ENCODE measurements at places on chromosomes 16 and 17.

GRCh38 chr17:66381701-66382362 is 79.4 kb downstream of the PRKCA start:
- no peak for DNase-seq

GRCh38 chr17:41444640-41445039 is 3.9 kb upstream of the KRT38 start:
- DNase-seq = no peak

GRCh38 chr16:76292218-76292617 is 15.0 kb downstream of the CNTNAP4 start:
- DNase-seq = peak; percentile 98

GRCh38 chr16:58906981-58907715 is 173.0 kb upstream of the GOT2 start:
- no peak for DNase-seq

- DNase-seq = peak; percentile 19
Measured at GRCh38 chr16:84844559-84845495, 25.0 kb downstream of the CRISPLD2 start.

- DNase-seq = no peak
Measured at GRCh38 chr17:273981-274832, 78.4 kb downstream of the RPH3AL start.

- no peak for DNase-seq
Measured at GRCh38 chr17:35942588-35943186, 826 bp downstream of the LYZL6 start.

- DNase-seq = no peak
Measured at GRCh38 chr16:63737633-63738032, 1384.2 kb downstream of the CDH11 start.

DNA sequence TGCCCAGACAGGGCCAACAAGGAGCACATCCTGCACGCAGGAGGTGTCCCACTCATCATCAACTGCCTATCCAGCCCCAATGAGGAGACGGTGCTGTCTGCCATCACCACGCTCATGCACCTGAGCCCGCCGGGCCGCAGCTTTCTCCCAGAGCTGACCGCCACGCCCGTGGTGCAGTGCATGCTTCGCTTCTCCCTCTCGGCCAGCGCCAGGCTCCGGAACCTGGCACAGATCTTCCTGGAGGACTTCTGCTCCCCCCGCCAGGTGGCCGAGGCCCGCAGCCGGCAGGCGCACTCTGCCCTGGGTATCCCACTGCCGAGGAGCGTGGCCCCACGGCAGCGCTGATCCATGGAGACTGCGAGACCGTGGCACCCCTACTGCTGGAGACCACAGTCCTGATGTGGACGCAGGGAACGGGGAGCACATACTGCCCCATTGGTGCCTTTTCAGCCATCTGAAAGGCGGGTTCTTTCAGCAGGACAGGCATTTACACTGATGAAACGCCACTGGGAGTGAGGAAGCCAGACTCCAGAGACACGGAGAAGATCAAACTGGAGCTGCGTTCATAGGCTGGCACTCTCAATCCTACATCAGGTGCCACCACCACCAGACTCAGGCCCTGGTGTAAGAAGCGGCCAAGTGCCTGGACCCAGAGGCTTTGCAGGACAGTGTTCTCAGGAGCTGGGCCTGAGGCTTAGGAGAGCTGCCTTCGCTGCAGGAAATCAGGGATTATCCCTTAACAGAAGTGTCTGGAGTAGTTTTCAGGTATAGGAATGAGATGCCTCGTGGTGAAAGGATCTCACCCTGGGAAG is 2.6 kb downstream of the NT5C start:
- DNase-seq = peak; percentile 38

GRCh38 chr17:81176666-81177065 is 10.6 kb upstream of the AATK start:
- no peak for DNase-seq

GRCh38 chr16:1815461-1815860 is 11.2 kb downstream of the HAGH start:
- no peak for DNase-seq

GRCh38 chr17:72571813-72572396 is 451.1 kb downstream of the SOX9 start:
- DNase-seq = no peak

DNA sequence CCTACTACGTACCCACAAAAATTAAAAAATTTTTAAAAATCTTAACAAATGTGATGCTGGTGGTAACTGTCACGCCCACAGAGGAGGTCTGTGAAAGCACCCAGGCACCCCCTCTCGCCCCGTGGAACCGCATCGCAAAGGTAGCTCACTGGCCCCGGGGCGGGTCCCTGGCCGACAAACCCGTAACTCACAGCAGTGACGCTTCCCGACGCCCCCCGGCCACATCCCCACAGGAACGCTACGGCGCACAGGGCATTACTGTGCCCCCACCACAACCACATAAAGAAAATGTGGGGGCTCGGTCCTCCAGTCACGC is 366 bp downstream of the ANKS3 start:
- peak; percentile 44 for DNase-seq

GRCh38 chr17:5871666-5872065 is 198.5 kb upstream of the WSCD1 start:
- DNase-seq = no peak

DNA sequence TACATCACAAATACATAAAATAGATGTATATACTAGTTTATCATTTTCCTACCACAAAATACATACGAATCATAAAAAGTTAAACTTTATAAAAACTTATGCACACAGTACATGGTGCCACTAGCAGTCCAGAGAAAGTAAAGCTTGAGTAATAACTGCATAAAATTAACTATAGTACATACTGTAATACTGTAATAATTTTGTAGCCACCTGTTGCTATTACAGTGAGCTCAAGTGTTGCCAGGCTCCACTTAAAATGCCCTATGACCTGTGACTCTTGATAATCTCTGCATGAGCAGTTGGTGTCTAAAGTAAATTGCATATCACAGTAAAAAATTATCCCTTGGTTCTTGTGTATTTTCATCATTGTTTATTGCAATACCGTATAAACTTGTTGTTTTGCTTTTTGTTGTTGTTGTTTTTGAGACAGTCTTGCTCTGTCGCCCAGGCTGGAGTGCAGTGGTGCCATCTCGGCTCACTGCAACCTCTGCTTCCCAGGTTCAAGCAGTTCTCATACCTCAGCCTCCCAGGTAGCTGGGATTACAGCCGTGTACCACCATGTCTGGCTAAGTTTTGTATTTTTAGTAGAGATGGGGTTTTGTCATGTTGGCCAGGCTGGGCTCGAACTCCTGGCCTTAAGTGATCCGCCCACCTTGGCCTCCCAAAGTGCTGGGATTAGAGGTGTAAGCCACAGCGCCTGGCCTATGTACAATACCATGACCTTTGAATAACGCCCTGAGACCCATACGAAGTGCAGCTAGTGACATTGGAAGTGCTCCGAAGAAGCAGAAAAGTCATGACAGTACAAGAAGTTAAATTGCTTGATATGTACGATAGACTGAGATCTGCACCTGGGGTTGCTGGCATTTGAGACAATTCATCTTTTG is 6.6 kb downstream of the LUC7L3 start:
- no peak for DNase-seq

- no peak for DNase-seq
Measured at GRCh38 chr16:9340526-9341256, 249.2 kb downstream of the HAPSTR1 start.

DNA sequence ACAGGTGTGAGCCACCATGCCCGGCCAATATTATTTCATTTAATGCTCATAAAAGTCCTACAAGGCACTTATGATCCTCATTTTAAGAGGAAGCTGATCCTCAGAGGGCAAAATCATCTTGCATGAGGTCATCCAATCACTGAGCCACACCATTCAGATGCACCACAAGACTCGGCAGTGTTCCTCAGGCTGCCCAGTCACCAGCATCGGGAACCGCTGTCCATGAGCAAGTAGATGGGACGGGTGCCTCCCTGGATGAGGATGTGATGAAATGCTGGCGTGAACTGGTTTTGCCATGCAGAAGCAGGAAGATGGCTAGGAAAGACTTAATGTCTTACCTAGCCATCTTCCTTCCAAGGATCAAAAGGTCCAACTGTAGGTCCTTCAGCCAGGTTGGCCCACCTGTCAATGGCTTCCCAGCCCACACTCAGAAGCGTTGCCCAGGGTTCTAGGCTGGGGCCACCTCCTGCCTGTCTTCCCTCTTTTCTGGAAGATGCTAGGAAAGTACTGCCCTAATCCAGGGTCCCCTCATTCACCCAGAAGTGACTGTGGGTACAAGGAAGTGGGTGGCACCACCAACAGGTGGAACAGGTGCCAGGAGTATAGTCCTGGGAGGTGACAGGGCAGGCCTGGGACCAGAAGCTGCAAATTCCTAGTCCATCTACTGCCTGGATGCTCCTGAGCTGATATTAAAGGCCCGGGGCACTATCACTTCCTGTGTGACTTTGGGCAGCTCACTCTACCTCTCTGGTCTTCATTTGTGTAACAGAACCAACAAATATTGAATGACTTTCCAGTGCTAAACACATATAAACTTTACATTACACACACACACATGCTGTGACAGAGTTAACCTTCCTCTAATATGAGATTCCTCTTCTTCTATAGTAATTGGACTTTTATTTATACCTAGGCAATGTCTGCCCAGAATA is 32.2 kb upstream of the CRYBA1 start:
- no peak for DNase-seq

DNA sequence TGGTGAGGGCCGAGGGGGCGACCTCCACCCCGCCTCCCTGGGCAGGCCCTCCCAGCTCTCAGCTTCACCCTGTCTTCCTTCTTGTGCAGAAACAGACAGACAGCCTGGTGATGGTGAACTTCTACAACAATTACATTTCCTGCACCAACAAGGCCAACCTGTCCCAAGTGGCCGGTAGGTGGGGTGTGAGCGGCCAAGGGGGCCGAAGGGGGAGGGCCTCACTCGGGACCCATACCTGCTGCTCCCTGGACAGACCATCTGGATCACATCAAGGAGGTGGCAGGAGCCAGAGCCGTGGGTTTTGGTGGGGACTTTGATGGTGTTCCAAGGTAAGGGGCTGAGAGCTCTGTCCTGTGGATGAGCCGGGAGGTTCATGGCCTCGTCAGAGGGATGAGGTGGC is 20.1 kb downstream of the CHMP1A start:
- no peak for DNase-seq

DNA sequence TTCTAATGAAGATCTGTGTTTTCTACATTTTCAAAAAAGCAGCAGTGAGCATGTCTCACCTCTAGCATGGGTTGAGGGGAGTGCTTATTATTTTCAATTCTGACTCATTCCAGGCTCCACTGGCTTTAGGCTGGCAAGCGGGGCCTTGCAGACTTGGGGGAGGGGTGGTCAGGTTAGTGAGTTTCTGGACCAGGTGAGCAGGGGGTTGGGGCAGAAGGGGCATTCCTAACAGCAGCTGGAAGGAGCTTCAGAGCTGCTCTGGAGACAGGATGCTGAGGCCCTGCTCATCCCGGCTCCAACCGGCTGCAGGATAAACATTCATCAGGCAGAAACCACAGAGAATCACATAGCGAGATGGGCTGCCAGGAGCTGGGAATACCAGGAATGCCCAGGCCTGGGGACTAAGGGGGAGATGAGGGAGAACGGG is 10.5 kb upstream of the KRT19 start:
- DNase-seq = no peak

- no peak for DNase-seq
Measured at GRCh38 chr16:77613095-77613494, 109.2 kb upstream of the NUDT7 start.

- DNase-seq = no peak
Measured at GRCh38 chr16:4626396-4626795, 1.8 kb downstream of the MGRN1 start.

DNA sequence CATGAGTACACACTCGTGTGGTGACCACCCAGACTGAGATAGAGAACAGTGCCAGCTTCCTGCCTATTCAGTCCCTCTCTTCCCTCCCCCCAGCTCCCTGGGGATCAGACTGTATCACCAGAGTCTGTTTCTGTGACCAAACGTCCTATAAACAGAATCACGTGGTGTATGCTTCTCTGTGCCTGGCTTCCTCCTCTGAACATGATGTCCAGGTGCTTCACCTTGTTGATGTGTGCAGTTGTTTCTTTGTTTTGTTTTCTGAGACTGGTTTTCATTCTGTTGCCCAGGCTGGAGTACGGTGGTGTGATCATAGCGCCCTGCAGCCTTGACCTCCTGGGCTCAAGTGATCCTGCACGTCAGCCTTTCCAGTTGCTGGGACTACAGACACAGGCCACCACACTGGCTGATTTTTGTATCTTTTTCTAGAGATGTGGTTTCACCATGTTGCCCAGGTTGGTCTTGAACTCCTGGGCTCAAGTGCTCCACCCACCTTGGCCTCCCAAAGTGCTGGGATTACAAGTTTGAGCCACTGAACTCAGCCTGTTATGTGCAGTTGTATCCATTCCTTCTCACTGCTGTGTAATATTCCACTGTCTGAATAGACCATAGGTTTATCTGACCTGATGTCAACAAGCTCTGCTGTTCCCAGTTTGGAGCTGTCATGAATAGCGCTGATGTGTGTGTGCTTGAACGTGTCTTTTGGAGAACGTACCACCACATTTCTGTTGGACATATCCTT is 28.9 kb upstream of the PRM1 start:
- DNase-seq = no peak

- no peak for DNase-seq
Measured at GRCh38 chr17:78132767-78133178, 2.2 kb downstream of the TMC8 start.

DNA sequence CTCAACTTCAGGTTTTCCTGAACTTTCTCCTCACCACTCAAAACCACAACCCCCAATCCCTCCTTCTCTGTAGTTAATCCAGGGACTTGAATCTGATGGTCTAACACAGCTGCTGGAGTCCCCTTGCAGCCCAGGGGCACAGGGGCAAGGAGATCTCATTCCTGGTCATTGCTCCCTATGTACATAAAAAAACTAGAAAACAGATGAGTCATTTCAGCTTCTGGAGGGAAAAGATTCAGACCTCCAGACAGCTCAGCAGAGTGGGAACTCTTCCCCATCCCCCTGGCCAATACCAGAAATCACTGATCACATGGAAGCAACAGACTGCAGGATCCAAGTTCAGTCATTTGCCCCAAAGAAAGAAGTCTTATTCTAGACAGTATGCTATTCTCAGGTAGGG is 62.1 kb downstream of the DYNLRB2 start:
- DNase-seq = no peak

GRCh38 chr17:64651889-64652288 is 10.2 kb downstream of the SMURF2 start:
- no peak for DNase-seq

- DNase-seq = no peak
Measured at GRCh38 chr17:36994438-36994837, 45.7 kb downstream of the AATF start.

DNA sequence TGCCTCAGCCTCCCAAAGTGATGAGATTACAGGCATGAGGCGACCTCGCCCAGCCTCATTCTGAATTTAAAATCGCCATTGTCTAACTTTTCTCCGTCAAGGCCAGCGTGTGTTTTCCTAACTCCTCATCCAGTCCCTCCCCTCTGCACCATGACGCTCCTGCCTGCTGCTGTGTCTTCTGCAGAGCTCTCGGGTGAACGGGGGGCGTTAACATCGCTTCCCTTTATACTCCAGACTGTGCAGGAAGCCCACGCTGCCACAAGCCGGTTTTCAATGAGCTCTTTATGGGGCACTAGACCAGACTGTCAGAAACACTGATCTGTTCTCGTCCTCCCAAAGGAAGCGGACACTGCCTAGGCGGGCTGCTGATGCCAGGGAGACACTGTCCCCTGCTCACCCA is 13.2 kb downstream of the AANAT start:
- peak; percentile 56 for DNase-seq

All from NCI-H524 (cell line).